ENCODE measurements at places on chromosomes 16 and 17.

- no peak for DNase-seq
These were observed 1026.8 kb downstream of the CDH11 start for GRCh38 chr16:64094992-64095634.

DNA sequence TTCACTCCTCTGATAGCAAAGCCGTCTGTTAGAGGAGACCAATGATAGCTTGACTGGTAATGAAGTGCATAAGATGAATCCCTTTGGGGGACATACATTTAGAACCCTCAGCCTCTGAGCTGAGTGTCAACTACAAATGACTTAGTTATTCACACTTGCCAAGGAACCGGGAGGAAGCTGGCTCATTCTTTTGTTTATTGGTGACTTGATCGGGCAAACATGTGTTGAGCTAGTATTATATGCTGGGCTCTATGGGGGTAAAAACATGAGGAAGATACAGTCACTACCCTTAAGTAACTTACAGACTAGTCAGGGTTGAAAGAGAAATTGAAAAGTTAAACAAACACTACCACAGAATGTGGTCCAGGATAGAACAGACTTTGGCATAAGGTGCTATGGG, 3.0 kb downstream of the CCL16 start:
- no peak for DNase-seq

- no peak for DNase-seq
These were observed 17.1 kb downstream of the CDH1 start for GRCh38 chr16:68754084-68754792.

GRCh38 chr16:55663225-55663624, 7.4 kb downstream of the SLC6A2 start:
- DNase-seq = no peak

DNA sequence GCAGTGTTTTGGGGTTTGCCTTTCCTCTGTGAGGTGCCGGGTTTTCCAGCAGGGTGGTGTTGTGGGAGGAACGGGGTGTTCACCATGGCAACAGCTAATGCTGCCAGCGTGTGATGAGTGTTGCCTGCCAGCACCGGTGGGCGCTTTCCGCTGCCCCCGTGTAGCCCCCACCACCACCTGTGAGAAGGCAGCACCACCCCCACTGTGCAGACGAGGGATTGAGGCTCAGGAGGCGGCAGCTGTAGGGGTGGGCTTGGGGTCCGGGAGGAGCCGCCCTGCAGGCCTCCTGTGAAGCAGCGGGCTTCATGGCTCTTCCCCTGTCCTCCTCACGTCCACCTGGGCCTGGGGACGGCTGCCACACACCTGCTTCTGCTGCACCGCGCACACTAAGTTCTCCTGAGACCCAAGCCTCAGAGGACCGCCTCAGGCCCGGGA, 5.2 kb downstream of the RAB40C start:
- DNase-seq = no peak

DNA sequence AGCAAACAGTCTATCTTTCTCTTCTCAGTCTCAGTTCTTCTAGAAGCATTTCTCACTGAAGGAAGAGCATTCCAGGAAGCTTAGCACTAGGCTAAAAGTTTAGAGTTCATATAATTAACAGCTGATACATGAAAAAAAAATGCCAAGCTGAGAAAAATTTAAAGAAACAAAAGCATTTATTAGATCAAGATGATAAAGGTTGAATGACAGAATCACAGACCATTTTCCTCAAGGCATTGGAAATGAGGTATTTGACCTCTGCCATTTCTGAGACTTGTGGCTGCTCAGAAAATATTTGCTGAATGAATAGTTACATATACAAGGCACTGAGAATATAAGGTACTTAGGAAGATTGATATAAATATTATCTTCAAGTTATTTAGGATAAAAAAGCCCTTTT, 901.6 kb upstream of the GOT2 start:
- DNase-seq = no peak

GRCh38 chr17:51640108-51640622, 379.8 kb downstream of the UTP18 start:
- DNase-seq = no peak

- no peak for DNase-seq
These were observed 3.1 kb downstream of the CTRB2 start for GRCh38 chr16:75203667-75204409.

DNA sequence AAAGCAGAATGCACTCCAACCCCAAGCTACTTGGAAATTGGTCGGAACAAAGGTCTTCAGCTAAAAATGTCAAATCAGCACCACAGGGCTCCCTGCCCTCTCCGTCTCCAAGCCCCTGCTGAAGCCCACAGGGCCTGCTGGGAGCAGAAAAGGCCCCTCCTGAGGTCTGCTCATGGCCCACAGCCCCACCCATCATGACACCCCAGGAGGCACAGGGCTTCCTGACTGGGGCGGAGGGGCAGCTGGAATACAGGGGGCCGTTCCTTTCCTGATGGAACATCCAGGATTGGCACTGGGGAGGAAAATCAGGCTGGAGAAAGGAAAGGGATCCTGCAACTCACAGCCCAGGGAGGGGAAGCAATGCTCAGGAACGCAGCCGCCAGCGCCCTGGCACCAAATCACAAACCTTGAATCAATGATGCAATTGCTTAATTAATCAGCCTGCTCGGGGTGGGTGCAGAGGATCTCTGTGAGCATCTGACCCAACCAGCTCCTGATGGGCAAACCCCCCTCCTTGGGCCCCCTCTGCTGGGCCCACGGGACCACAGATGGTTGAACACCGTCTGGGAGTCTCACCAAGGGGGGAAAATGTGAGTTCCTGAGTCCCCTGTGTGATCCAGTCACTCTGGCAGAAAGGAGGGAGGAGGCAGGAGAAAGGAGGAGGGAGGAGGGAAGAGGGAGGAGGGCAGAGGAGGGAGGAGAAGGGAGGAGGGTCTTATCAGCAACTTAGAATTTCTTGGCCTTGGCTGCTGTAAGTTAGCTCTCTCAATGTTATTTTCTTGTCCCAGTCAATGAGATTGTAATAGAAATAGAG, 155.5 kb downstream of the ZNF423 start:
- no peak for DNase-seq
